ENCODE measurements at places on chromosomes 6 and 20. TPM values are rescaled to one million over a fixed set of nuclear protein-coding genes. Genes with fewer than 3 reads are reported as not detected.
A peak's percentile ranks its signal among the peaks of the same experiment; 100 is the strongest.

GRCh38 chr6:71299541-71300470 is 11.2 kb downstream of the OGFRL1 start:
- H3K4me1 ChIP-seq = peaks cover 37% of the 10 kb centered on the region
- H3K27ac ChIP-seq = peak overlapping the region; percentile 45
- H3K4me3 ChIP-seq = no peak overlapping the region
- H3K27me3 ChIP-seq = no peaks in the 10 kb centered on the region

GRCh38 chr6:36755435-36756348 is 58.1 kb downstream of the RAB44 start:
- no peaks in the 10 kb centered on the region for H3K36me3 ChIP-seq
- H3K27me3 ChIP-seq = no peaks in the 10 kb centered on the region
- no peak for DNase-seq

DNA sequence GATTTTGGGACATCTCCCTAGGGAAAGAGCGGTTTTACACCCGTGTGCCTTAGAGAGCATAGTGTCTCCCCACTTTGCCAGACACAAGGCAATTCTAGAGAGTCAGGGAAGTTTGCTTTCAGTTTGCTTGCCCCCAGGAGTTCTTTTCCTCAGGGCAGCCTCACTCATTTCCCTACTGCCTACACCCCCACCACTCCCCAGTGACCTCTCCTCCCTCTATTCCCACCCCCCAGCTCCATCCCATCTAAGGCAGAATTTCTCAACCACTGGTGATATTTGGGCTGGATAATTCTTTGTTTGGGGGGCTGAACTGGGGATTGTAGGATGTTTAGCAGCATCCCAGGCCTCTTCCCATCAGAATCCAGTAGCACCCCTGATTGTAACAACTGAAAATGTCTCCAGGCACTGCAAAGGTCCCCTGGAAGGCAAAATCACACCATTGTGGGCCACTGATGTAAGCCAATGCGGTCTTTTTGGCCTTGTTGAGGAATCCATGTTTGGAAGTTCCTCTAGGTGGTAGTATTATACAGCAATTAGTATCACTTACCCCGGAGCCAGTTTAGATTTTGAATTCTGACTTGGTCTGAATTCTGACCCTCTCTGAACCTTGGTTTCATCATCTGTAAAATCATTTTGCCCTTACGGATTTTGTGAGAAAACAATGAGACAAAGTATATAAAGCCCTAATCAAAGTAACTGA is 1.3 kb downstream of the EPPIN start:
- peaks cover 13% of the 10 kb centered on the region for H3K27me3 ChIP-seq
- H3K4me1 ChIP-seq = no peaks in the 10 kb centered on the region
- H3K36me3 ChIP-seq = no peaks in the 10 kb centered on the region
- no peak overlapping the region for H3K27ac ChIP-seq

- H3K4me3 ChIP-seq = no peak overlapping the region
- H3K27ac ChIP-seq = no peak overlapping the region
- peaks cover 9% of the 10 kb centered on the region for H3K27me3 ChIP-seq
Measured at GRCh38 chr20:61785567-61785816, 280.2 kb downstream of the TAF4 start.

DNA sequence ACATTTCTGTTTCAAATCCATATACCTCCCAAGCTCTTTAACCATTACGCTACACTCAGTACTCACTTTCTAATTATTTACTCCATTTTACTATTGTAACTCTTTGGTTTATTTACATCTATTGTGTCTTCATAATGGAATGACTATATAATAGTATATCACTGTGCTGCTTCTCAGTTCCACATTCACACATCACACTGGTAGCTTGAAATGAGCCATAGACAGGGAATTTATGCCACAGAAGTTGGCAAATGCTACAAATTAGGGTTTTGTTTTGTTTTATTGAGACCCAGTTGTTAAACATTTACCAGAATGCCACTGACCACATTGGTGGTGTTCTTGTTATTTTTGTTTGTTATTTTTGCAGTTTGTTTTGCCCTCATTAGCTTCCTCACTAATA is 213.9 kb downstream of the KCNQ5 start:
- H3K4me3 ChIP-seq = no peak overlapping the region
- no peak for DNase-seq
- no peak overlapping the region for H3K27ac ChIP-seq
- H3K36me3 ChIP-seq = no peaks in the 10 kb centered on the region

DNA sequence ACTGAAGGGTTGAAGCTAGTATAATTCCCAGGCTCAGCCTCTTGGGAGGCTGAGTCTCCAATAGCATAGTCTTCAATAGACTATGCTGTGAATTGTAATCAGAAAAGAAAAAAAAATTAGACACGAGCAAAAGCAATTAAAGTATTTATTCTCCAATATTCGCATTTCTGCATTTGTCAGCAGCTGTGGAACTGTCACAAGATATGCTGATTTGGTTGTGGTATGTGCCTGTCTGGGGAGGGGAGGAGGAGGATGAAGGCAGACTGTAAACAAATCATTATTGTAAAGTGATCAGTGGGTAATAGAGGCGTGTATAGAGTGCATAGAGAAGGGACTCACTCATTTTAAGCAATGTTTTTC is 10.1 kb upstream of the BICRAL start:
- H3K36me3 ChIP-seq = no peaks in the 10 kb centered on the region
- no peaks in the 10 kb centered on the region for H3K27me3 ChIP-seq
- H3K27ac ChIP-seq = no peak overlapping the region

DNA sequence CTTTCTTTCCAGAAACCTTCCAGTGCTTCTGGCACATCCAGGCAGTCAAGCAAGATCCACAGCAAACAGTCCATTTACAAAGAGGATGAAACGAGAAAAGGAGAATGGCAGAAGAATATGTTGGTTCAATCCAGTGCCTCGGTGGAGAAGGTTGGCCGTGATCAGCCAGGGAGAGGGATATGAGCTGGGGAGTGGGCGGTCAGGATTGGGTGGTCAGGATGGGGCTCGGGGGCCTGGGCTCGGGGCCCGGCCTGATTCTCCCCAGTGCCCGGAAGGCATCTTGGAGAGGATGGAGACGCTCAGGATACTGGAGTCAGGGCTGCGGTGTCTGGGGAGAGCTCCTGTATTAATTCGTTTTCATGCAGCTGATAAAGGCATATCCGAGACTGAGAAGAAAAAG is 61.3 kb downstream of the EFCAB8 start:
- H3K36me3 ChIP-seq = no peaks in the 10 kb centered on the region
- no peak overlapping the region for H3K27ac ChIP-seq
- peaks cover 5% of the 10 kb centered on the region for H3K27me3 ChIP-seq

GRCh38 chr6:52231406-52232127 is 12.7 kb downstream of the IL17F start:
- no peak overlapping the region for H3K27ac ChIP-seq
- H3K36me3 ChIP-seq = no peaks in the 10 kb centered on the region
- no peak for DNase-seq
- no peak overlapping the region for H3K4me3 ChIP-seq
- H3K27me3 ChIP-seq = peaks cover 39% of the 10 kb centered on the region

DNA sequence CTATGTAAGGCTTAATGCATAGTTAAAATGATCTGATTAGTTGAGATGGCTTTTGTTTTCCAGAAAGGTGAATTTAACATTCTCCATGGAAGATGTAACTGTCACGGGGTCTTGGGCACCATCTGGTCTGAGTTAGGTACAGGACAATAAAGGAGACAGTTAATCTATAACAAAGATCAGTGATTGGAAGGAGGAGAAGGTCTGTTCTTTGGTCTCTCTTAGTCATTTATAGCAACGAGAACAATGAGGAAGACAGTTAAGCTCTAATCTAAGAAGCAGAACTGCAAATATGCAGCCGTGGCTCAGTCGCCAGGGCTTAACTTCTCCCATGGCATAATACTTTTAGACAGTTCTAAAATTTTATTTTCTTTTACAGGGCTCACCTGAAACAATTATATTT is 405.5 kb upstream of the SULF2 start:
- no peak for DNase-seq
- no peaks in the 10 kb centered on the region for H3K36me3 ChIP-seq
- peaks cover 9% of the 10 kb centered on the region for H3K4me1 ChIP-seq
- H3K27me3 ChIP-seq = peaks cover 10% of the 10 kb centered on the region

DNA sequence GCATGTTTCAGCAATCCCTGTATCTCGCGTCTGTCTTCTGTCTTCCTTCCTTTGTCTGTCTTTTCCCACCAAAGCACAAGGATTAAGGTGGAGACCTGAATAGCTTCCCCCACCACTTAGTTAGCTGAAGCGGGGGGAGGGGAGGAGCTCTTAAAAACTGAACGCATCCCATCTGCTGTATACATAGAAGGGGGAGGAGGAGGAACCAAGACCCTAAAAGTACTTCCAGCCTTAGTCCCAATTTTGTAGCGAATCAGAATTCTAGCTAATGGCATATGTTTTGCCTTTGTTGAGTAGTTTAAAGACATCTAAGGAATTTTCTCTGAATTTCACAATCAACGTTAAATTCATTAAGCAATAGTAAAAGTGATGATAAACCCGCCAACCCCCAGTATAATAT is 47.9 kb downstream of the GNAS start:
- peaks cover 34% of the 10 kb centered on the region for H3K36me3 ChIP-seq
- H3K4me3 ChIP-seq = no peak overlapping the region
- no peaks in the 10 kb centered on the region for H3K27me3 ChIP-seq
- H3K4me1 ChIP-seq = peaks cover 42% of the 10 kb centered on the region
- DNase-seq = peak; percentile 40

GRCh38 chr6:128757961-128758360 is 125.0 kb upstream of the LAMA2 start:
- H3K4me1 ChIP-seq = peaks cover 2% of the 10 kb centered on the region
- no peak overlapping the region for H3K4me3 ChIP-seq
- no peak for DNase-seq
- H3K36me3 ChIP-seq = no peaks in the 10 kb centered on the region

DNA sequence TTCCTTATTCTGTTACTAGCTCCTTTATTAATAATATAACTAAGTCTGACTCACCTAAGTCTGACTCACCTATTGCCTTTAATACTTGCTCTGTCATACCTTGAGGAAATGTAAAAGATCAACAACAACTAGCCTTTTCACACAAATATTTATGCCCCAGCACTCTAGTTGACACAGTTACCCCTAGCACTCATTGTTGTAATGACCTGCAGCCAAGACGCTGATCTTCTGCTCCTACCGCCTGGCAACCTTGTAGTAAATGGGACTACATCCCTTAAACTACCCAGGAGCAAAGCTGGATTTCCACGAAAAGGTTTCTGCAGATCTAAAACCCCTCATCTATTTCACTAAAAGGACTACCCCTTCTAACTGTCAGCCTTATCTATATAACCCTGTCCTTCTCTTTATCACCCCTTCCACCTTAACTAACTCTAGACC is 90.0 kb downstream of the PLG start:
- DNase-seq = no peak
- no peak overlapping the region for H3K4me3 ChIP-seq
- H3K27ac ChIP-seq = no peak overlapping the region
- H3K36me3 ChIP-seq = no peaks in the 10 kb centered on the region

DNA sequence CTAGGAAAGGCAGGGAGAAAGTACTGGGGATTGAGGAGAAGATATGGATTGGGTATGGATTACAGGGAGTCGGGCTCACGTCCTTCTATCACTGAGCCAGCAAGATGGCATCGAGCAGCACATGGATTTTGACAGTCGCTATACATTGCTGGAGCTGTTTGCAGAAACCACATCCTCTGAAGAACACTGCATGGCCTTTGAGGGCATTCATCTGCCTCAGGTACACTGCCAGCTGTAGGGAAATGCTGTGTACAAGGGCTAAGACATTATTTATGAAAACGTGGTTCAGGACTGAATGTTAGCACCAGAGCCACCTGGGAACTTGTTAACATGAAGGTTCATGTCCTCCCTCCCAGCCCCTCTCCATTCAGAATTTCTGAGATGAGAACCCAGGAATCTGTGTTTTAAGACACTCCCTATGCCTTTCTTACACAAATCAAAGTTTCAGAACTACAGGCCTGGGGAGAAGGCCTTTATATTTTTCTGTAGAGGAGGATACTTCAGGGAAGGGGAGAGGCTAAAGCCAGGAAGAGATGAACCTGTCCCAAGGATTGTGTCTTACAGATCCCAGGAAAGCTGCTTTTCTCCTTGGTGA is 3.5 kb downstream of the CUL9 start:
- H3K4me3 ChIP-seq = no peak overlapping the region
- H3K4me1 ChIP-seq = peaks cover 27% of the 10 kb centered on the region
- H3K27me3 ChIP-seq = no peaks in the 10 kb centered on the region
- peaks cover 15% of the 10 kb centered on the region for H3K36me3 ChIP-seq

- H3K36me3 ChIP-seq = peaks cover 2% of the 10 kb centered on the region
- H3K27me3 ChIP-seq = no peaks in the 10 kb centered on the region
- peaks cover 61% of the 10 kb centered on the region for H3K4me1 ChIP-seq
- no peak for DNase-seq
- no peak overlapping the region for H3K4me3 ChIP-seq
Measured at GRCh38 chr6:133967347-133967746, 14.3 kb downstream of the TBPL1 start.

DNA sequence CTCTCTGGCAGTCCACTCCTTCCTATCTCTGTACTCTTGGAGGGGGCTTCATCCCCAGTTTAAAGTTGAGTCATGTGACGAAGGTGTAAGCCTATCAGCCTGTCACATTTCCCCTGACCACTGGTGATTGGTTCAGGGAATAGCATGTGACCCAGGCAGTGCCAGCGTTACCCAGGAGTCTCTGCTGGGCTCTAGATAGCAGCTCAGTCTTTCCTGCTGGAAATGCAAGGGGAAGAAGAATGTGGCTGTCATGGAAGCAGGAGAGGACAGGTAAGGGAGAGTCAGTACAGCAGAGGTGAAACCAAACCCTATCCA is 35.6 kb upstream of the NFATC2 start:
- no peak overlapping the region for H3K4me3 ChIP-seq
- peaks cover 11% of the 10 kb centered on the region for H3K4me1 ChIP-seq
- H3K36me3 ChIP-seq = no peaks in the 10 kb centered on the region
- no peak for DNase-seq
- H3K27ac ChIP-seq = no peak overlapping the region

DNA sequence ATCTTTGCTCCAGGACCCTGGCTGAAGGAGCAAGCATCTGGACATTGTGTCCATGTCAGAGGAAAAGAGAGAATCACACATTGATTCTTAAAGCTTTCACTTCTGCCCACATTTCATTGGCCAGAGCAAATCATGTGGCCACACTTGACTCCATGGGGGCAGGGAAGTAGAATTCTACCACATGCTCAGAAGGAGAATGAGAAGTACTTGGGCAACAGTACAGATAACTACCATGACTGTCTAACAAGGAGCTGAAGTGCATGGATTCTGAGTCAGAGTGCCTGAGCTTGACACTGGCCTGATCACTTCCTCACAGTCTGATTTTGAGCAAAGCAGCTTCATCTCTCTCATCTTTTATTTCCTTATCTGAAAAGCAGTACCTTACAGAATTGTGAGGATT is 38.6 kb downstream of the GHRH start:
- peaks cover 47% of the 10 kb centered on the region for H3K36me3 ChIP-seq
- no peak overlapping the region for H3K27ac ChIP-seq
- no peaks in the 10 kb centered on the region for H3K4me1 ChIP-seq
- H3K4me3 ChIP-seq = no peak overlapping the region
- H3K27me3 ChIP-seq = no peaks in the 10 kb centered on the region

GRCh38 chr6:147633191-147633590 is 124.7 kb downstream of the SAMD5 start:
- peak overlapping the region; percentile 68 for H3K27ac ChIP-seq
- H3K36me3 ChIP-seq = peaks cover 8% of the 10 kb centered on the region
- H3K4me3 ChIP-seq = peak overlapping the region; percentile 3

PHACTR3 gene
- not detected for total RNA-seq

OPRL1 gene
- 2.1 TPM for total RNA-seq

SMLR1 gene
- total RNA-seq = not detected

YWHAB gene
- 203 TPM for total RNA-seq

BPIFA1 gene
- not detected for total RNA-seq

SRF gene
- 32.5 TPM for total RNA-seq

GPR6 gene
- total RNA-seq = not detected
